H9 (cell line): ENCODE measurements at places on chromosomes 5 and 9. TPM values are rescaled to one million over a fixed set of nuclear protein-coding genes. Genes with fewer than 3 reads are reported as not detected.

GRCh38 chr5:94522117-94522516, 96.3 kb downstream of the KIAA0825 start:
- no peak overlapping the region for H3K27ac ChIP-seq
- H3K4me1 ChIP-seq = no peaks in the 10 kb centered on the region
- H3K36me3 ChIP-seq = no peaks in the 10 kb centered on the region

GRCh38 chr5:174251305-174252000, 205.9 kb downstream of the NSG2 start:
- H3K4me3 ChIP-seq = no peak overlapping the region
- no peaks in the 10 kb centered on the region; the same call in 1 of the 2 replicates for H3K4me1 ChIP-seq
- DNase-seq = no peak
- H3K36me3 ChIP-seq = peaks cover 5% of the 10 kb centered on the region; the same call in 1 of the 2 replicates

GRCh38 chr5:7420510-7421280, 24.8 kb downstream of the ADCY2 start:
- H3K27ac ChIP-seq = peak overlapping the region; percentile 35
- peak overlapping the region; percentile 64 for H3K4me3 ChIP-seq
- no peaks in the 10 kb centered on the region for H3K27me3 ChIP-seq
- H3K36me3 ChIP-seq = peaks cover 22% of the 10 kb centered on the region; the same call in 2 of the 3 replicates
- DNase-seq = peak; percentile 82

DNA sequence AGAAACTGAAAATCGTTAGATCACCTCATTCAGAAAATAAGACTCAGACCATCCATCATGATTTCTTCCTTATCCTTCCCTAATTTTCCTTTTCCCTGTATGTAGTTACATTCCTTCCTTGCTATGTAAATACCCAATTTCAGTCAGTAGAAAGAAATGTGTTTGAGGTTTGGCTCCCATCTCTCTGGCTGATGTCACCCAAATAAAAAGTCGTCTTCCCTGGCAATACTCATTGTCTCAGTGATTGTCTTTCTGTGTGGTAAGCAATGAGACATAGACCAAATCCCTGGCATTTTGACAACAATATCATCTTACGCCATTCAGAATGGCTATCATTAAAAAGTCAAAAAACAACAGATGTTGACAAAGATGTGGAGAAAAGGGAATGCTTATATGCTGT, 303.9 kb upstream of the EDIL3 start:
- no peak for DNase-seq
- H3K27me3 ChIP-seq = no peaks in the 10 kb centered on the region
- H3K4me1 ChIP-seq = no peaks in the 10 kb centered on the region
- no peak overlapping the region for H3K27ac ChIP-seq

GRCh38 chr5:158943057-158943456, 156.7 kb downstream of the EBF1 start:
- no peak for DNase-seq
- H3K27me3 ChIP-seq = no peaks in the 10 kb centered on the region
- no peak overlapping the region for H3K4me3 ChIP-seq
- H3K27ac ChIP-seq = no peak overlapping the region

- H3K4me1 ChIP-seq = no peaks in the 10 kb centered on the region; the same call in 1 of the 2 replicates
- no peak overlapping the region for H3K27ac ChIP-seq
- peak overlapping the region; percentile 73 for H3K4me3 ChIP-seq
- H3K27me3 ChIP-seq = peaks cover 5% of the 10 kb centered on the region; the same call in 1 of the 2 replicates
These were observed 978 bp downstream of the P4HA2 start for GRCh38 chr5:132226516-132227234.

DNA sequence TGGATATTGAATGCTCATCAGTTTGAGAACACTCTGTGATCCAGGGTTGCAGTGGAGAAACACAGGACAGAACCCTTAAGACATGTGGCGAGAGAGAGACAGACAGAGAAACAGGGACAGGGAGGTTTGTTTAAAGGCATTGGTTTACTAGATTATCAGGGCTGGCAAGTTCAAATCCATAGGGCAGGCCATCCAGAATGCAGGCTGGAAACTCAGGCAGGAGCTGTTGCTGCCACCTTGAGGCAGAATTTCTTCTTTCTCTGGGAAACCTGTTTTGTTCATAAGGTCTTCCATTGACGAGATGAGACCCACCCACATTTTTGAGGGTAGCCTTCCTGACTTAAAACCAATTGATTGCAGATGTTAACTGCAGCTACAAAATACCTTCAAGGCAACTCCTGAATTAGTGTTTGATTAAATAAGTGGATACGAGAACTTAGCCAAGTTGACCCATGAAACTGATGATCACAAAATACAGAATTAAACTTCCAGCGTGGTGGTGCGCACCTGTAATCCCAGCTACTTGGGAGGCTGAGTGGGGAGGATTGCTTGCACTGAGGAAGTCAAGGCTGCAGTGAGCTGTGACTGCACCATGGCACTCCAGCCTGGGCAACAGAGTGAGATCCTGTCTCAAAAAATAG, 55.9 kb downstream of the NSUN2 start:
- no peaks in the 10 kb centered on the region for H3K27me3 ChIP-seq
- peaks cover 4% of the 10 kb centered on the region; the same call in 1 of the 2 replicates for H3K4me1 ChIP-seq
- H3K27ac ChIP-seq = no peak overlapping the region

DNA sequence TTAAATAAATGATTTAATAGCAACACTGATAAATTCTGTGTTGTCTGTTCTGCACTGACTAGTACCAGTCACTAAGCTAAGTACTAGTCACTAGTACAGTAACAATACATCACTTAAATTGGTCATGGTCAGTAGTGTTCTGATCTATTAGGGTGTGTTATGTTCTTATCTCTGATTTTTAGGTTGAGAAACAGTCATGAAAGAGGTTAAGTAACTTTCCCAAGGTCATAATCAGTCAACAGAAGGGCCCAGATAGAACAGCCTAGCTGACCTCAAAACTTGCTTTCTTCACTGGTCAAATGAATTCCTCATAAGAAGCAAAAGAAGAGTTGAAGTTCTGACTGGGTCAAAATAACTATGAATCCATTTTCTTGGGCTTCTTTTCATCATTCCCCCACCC, 1492.7 kb downstream of the MAT2B start:
- H3K4me1 ChIP-seq = no peaks in the 10 kb centered on the region
- no peaks in the 10 kb centered on the region for H3K36me3 ChIP-seq
- no peak overlapping the region for H3K4me3 ChIP-seq

DNA sequence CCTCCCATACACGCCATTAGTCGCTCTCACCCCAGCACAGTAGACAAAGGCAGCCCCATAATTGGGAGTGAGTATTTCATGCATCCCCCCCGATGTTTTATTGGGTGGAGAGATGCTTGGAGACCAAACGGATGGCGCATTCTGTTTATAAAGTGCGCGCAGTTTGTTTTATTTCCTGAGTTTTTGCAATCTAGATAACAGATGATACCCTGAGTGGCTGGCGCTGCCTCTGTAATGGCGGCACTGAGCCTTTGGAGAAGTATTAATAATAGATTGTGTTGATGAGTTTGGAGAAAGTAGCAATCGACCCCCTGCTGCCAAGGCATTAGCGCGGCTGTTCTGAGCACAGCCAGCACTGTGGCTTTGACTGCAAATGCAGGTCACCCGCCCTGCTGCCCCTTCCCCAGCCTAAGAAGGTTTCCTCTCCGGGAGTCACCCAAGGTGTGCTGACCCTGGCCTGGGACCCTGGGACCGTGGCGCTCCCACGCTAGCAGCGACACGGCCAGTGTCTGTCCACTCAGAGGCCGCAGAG, 74.3 kb downstream of the LMX1B start:
- H3K4me1 ChIP-seq = no peaks in the 10 kb centered on the region; the same call in 1 of the 2 replicates
- no peak overlapping the region for H3K4me3 ChIP-seq
- H3K36me3 ChIP-seq = no peaks in the 10 kb centered on the region
- no peak for DNase-seq
- H3K27me3 ChIP-seq = peaks cover 18% of the 10 kb centered on the region; the same call in 1 of the 2 replicates
- H3K27ac ChIP-seq = no peak overlapping the region

DNA sequence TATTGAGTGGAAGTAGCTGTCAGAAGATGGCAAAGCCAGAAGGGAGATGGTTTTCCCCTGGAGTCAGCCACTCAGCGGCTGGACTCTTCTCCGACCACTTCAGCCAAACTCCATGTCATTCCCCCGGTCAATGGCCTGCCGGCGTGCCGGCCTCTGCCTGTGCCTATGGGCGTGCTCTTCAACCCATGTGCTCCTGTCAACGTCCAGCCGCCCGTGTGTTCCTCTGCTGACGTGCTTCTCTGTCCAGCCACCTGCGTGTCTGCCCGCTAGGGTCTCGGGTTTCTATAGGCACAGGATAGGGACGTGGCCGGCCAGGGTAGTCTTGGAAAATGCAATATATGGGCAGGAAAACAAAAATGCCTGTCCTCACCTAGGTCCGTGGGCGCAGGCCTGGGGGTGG, 77.7 kb upstream of the RUFY1 start:
- H3K27me3 ChIP-seq = no peaks in the 10 kb centered on the region
- no peak overlapping the region for H3K4me3 ChIP-seq
- no peaks in the 10 kb centered on the region for H3K36me3 ChIP-seq
- no peak overlapping the region for H3K27ac ChIP-seq
- no peak for DNase-seq

DNA sequence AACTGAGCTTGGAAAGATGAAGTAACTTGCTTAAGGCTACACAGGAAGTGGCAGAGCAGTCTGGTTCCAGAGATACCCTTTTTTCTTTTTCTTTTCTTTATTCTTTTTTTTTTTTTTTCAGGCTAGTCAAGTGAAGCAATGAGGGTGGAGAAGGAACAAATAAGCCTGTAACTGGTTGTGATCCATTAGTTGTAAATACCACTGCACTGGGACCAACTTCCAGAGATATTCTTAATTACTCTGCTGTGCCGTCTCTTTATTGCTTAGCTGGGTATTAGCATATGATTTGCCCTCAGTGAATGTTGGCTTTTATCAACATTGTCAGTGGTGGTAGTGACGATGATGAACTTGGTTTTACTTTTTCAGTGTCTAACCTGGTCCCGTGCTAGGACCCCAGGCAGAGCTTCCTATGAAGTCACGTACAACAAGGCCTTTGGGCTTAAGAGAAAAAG, 26.7 kb downstream of the LNPEP start:
- no peak overlapping the region for H3K4me3 ChIP-seq
- no peaks in the 10 kb centered on the region for H3K27me3 ChIP-seq
- no peaks in the 10 kb centered on the region for H3K36me3 ChIP-seq

- no peak overlapping the region for H3K27ac ChIP-seq
- H3K27me3 ChIP-seq = no peaks in the 10 kb centered on the region
- peaks cover 1% of the 10 kb centered on the region; the same call in 1 of the 2 replicates for H3K4me1 ChIP-seq
- H3K4me3 ChIP-seq = no peak overlapping the region
- H3K36me3 ChIP-seq = no peaks in the 10 kb centered on the region
These were observed 34.7 kb downstream of the LHX3 start for GRCh38 chr9:136170006-136170901.

- no peak overlapping the region for H3K27ac ChIP-seq
- no peaks in the 10 kb centered on the region; the same call in 2 of the 3 replicates for H3K36me3 ChIP-seq
- no peaks in the 10 kb centered on the region for H3K27me3 ChIP-seq
These were observed 22.1 kb upstream of the KIF2A start for GRCh38 chr5:62283861-62284260.

DNA sequence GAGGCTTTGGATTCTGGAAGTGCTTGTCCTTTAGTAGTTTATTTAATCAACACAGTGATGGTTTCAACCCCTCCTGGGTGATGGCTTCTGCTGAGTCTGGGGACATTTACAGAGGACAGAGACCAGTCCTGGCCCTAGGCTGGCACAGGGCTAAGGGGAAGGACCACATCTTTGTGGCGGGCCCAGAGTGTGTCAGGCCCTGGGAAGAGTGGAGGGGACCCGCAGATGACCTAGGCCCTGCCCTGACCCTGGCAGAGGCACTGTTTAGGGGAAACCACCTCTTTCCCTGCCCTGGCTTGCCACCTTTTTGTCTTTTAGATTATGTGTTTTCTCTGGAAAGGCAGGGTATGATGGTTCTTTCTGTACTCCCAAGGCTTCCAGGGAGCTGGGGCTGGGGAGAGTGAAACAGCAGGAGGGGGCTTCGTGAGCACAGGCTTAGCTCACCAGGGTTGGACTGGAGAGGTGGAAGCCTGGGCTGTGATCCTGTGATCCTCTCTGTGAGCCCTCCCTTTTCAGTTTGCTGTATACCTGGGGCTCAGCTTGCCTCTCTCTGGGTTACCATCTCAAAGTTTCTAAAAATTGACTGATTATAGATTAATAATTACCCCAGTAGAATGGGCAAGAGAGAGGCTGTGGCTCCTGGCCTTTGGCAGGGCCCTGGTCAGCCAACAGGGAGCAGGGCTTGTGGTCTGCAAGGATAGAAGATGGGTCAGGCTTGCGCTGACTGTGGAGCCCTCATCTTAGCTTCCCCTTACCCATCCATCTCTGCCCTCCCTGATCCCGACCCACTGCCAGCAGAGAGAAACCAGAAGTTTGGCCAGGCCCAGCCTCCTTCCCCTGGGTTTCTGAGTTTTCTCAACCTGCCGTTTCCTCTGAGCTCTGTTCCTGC, 1.7 kb upstream of the SYNPO start:
- no peaks in the 10 kb centered on the region for H3K4me1 ChIP-seq
- no peak for DNase-seq
- no peaks in the 10 kb centered on the region for H3K36me3 ChIP-seq
- no peaks in the 10 kb centered on the region for H3K27me3 ChIP-seq
- no peak overlapping the region for H3K4me3 ChIP-seq

- H3K4me3 ChIP-seq = no peak overlapping the region
- H3K36me3 ChIP-seq = no peaks in the 10 kb centered on the region
- DNase-seq = no peak
- H3K27ac ChIP-seq = no peak overlapping the region
- H3K4me1 ChIP-seq = no peaks in the 10 kb centered on the region
These were observed 47.2 kb downstream of the COL5A1 start for GRCh38 chr9:134688661-134689320.

GRCh38 chr5:90917928-90918668, 359.5 kb downstream of the ADGRV1 start:
- H3K36me3 ChIP-seq = peaks cover 19% of the 10 kb centered on the region
- no peak overlapping the region for H3K4me3 ChIP-seq
- no peaks in the 10 kb centered on the region for H3K27me3 ChIP-seq
- no peak overlapping the region for H3K27ac ChIP-seq
- DNase-seq = no peak

DNA sequence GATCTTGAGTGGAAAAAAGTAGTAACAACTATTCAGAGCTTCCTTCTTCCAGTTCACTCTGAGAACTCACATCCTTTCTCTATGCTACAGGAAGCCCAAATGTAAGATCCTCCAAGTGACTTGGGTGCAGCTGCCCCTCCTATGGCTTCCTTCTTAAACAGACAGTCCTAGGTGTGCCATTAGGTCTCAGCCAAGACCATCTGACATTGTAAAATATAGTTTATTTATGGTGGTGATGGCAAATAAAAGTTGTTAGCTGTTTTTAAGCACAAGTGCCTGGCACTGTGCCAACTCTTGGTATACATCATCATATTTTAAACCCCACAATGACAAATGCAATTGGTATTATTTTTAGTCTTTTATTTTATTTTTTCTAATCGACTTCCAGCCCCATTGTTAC, 58.1 kb downstream of the TMEM252 start:
- no peaks in the 10 kb centered on the region; the same call in 1 of the 2 replicates for H3K27me3 ChIP-seq
- no peak for DNase-seq
- H3K27ac ChIP-seq = no peak overlapping the region
- H3K36me3 ChIP-seq = no peaks in the 10 kb centered on the region

LCN2 gene
- total RNA-seq = not detected in 2 replicates

OLFML2A gene
- 5.8 and 6.0 TPM in 2 replicates for total RNA-seq

PCDHA9 gene
- 0.46 and 0.55 TPM in 2 replicates for total RNA-seq
